AG09309 (cell line): ENCODE measurements at places on chromosomes 6 and 20.

DNA sequence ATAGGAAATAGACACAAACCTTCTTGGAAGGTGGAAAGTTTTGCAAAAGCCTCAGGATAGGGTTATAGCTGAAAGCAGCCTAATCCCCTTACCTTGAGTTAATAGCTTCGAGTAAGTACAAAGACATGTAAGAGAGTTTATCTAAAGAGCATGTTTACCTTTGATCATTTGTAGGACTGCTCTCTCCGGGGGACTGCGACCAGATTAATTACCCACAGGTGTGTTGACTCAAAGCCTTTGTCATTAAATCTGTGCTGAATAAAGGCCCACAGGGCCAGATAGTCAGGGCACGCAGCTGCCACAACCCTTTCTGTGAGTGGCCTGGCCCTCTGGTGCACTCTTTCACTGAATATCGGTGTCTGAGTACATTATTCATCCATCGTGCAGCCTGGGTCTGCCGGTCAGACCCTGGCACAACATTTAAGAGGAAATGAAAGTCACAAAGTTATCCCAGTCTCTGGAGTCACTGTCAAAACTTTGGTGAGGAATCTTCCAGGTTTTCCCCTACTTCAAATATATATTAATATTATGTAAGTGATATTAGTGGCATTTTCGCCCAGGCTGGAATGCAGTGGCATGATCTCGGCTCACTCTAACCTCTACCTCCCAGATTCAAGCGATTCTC lies 5.4 kb upstream of the MICA start:
- DNase-seq, result no peak

DNA sequence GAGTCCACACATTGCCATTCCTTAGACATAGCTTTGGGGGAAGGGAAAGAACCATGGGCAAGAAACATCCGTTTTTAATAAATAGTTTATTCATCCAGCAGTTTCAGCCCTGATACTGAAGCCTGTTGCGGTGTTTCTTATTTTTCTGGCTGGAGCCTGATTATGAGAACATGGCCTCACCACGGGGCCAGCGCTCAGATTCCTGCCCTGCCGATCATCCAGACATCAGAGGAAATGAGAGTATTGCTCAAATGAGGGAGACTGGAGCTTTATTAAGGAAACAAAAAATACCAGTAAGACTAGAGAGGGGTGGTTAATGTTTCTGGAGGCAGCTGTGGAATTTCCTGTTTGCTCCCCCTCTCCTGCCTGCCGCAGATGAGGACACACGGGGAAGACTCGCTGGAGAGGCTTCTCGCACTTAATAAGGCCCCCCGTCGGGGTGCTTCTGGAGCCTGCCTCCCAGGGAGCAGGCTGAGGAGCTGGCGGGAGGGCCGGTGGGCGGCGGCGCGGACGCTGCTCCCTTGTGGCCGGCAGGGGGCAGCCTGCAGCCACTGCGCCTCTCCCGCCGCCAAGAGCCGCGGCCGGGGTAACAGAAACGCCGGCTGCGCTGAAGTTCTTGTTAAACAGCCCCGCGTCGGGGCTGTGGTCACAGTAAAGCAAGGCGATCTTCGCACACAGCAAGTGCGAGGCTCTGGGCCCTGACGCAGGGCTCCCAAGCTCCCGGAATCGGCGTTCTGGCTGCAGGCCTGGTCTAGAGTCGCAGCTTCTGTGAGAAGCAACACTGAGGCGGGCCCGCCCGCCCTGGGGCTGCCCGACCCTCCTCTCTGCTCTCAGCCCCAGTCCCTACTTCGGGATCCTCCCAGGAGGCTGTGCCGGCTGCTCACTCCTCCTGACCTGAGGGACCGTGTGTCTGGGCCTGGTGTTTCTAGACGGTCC lies 17.5 kb downstream of the LEMD2 start:
- peak; percentile 98 for DNase-seq

- no peak for DNase-seq
Observed at GRCh38 chr20:63314015-63314471, 21.1 kb downstream of the COL20A1 start.

DNA sequence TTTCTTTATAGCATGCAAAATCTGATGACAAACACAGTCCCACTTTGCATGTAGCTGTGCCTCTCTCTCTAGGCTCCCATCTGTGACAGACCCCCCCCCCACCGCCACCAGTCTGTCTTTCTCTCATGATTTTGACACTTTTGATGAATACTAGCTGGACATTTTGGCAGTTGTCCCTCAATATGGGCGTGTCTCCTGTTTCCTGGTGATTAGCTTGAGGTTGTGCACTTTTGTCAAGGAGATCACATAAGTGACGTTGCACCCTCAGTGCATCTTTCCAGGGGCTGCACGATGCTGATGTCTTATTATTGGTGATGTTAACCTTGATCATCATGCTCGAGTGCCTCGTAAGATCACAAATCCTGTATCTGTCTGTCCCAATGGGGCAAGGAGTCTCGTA lies 155.1 kb downstream of the EYA2 start:
- DNase-seq, result no peak

DNA sequence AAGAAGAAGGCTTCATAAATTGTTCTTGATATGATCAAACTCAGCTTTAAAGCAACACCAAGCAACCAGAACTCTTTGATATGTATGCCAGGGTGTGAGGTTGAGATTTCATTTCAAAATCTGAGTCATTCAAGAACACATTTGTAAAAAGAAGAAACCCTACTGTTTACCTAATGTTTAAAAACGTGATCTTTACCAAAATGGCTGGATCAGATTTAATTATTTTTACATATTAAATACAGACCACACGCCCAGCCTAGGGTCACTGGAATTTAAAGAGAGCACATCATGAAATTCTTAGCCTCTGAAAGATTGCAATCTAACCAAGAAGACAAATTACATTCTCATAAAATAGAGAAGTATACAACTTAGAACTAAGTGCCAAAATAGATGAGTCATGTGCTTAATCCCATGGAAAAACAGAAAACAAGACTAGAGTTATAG lies 206.8 kb upstream of the SMLR1 start:
- no peak for DNase-seq

DNA sequence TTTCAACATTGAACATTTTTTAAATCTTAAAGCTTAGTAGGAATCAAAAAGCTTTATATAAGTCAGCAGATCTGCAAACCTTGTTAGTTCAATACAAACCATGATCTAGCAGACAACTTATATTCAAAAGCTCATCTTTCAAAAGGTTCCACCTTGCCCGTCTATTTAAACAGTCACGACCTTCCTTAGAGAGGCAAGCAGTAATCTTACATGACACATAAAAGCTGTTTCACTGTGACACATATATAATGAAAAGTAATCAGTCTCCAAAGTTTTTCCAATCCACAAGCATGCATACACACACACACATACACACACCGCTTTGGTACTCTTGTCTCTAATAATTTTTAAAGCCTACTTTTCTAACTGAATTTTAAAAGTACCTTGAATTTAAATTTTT lies 12.9 kb downstream of the SOD2 start:
- no peak for DNase-seq

DNA sequence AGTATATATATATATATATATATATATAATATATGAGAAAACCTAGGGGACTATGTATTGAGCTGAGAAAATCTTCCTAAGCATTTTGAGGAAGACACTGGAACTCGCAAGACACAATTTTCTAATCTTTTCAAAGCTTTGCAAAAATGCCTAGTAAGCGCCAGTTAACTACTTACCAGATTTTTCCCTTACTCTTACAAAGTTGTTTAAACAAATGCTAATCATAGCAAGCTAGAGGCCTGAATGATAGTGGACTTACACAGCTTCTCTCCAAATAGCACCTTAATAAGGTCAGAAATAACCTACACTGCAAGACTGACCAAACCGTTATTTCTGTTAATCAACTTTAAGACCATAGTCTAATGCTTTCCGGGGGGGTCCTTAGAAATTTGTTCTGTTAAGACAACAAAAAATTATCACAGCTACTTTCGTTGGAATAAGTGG lies 56.1 kb upstream of the HFE start:
- DNase-seq, result no peak

- DNase-seq, result no peak
Observed at GRCh38 chr6:130296854-130297253, 69.0 kb upstream of the TMEM200A start.

- no peak for DNase-seq
Observed at GRCh38 chr6:158758941-158759479, 60.2 kb downstream of the EZR start.

DNA sequence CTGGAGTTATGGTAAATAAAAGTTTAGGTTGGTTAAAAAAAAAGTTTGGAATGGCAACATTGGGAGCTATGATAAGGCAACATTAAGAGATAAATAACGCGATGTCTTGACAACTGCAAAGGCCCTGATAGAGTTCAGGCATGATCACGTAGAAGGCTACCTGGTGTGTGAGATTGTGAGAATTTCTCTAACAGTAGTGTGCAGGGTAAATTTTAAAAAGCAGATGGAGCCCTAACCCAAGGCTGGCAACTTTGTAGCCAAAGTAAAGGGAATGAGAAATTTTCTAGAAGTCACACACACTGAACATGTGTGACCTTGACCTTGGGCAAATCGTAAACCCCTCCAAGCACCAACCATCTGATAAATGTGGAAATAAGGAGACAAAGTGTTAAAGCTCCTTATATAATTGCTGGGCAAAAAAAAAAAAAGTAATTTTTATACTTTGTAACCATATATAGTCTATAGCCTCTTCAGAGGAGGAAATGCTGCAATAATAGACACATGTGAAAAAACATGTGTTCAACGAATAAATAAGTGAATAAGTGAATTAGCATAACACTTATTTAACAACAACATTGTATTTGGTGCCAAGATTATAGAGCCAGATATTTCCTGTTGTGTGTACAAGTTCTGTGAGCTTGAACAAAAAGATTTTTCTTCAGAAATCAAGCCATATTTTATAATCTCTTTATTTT lies 18.2 kb downstream of the KCNQ5 start:
- no peak for DNase-seq

DNA sequence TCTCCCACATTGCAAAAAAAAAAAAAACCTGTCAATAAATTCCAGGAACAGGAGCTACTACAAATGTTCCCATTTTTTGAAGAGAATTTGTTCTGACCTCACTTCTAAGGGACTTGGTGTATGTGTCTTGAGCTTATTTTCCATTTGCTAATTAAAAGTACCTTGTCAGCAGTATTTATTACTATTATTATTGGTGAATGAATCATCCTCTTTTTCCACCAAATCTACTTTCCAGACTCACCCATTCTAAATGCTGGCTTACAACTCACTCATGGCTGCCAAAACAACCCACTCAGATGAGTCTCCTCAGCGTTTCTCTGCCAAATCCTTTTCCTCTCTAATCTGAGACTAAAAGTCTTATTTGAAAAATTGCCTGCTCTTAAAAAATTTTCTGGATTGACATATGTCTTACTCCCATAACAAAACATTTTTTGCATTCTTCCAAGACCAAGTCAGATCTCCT lies 33.2 kb upstream of the TASP1 start:
- DNase-seq, result peak; percentile 52

- no peak for DNase-seq
Observed at GRCh38 chr20:24106801-24107445, 118.3 kb upstream of the GGTLC1 start.

DNA sequence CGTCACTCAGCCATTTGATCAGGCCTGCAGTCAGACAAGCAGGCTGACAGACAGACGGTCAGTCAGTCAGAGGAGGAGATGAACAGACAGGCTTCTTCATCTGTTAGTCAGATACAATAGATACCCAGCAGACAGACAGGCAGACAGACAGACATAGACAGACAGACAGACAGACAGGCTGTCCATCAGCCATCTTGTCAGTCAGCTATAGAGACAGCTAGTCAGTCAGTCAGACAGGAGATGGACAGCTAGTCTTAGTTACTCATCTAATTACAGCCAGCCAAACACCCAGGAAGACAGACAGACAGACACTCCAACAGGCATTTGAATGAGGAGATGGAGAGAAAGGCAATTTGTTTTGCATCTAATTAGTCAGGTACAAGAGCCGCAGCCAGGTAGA lies 36.4 kb downstream of the KCNB1 start:
- no peak for DNase-seq

DNA sequence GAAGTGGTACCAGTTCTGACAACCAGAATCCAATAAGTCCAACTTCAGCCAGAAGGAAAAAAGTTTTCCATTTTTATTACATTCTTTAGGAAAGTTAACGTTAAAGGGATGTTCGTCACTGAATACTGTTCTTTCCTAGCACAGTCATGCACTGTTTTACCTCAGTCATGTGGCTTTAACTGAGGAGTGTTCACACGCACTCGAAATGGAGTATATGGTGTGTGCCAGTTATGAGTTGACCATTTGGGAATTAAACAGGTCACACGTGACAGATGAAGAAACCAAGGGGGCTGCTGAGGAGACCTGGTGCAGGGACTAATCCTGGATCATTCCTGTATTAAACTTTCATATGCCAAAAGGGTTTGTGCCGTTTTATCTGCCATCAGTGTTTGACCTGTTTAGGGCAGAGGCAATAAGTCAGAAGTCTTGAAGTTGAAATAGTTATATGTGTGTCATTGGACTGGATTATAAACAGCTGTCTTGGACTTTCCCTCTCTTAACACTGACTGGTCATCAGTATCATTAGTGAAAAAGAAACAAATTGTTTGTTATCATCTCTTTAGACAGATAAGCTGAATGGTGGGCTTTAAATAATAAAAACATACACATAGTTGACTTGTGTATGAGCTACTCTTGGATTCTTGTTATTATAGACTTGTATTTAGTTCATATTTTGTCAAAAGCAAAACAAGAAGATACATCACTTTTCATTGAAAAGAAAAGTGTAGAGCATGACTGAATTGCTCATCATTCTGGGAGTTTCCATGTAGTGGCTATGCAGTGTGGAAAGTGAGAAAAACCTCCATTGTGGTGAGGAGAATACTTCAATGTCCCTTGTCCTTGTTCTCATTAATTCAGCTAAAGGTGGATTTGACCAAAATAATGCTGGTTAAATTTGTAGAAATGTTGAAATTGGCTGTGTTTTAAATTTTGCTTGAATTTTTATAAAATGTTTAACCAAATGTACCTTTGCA lies 123.5 kb upstream of the SAMD5 start:
- DNase-seq, result no peak

GRCh38 chr20:22430746-22431168 lies 153.6 kb downstream of the FOXA2 start:
- no peak for DNase-seq

GRCh38 chr6:46315589-46315988 lies 144.8 kb upstream of the ENPP5 start:
- no peak for DNase-seq

DNA sequence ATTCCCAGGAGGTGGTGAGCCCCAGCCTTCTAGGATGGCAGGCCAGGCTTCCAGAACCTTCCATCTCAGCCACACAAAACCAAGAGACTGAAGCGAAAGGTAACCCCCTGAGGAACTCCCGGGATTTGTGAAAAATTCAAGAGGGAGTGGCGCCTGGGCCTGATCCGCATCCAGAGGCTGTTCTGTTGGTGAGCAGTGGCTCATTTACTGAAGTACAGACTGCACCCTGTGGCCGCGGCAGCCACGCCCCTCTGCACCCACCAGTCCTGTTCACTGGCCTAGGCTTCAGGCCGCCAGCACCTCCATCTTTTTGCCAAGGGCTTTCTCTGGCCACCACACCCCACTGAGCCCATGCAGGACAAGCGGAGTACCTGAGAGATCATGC lies 79.1 kb upstream of the PTPN1 start:
- DNase-seq, result no peak

- DNase-seq, result no peak
Observed at GRCh38 chr6:125931733-125932450, 24.7 kb upstream of the HINT3 start.
